ENCODE measurements at places on chromosomes 2 and 18. TPM values are rescaled to one million over a fixed set of nuclear protein-coding genes. Genes with fewer than 3 reads are reported as not detected.

- no peak for DNase-seq
Observed at GRCh38 chr2:67108231-67108630, 288.9 kb upstream of the ETAA1 start.

- DNase-seq = no peak
Observed at GRCh38 chr18:63183952-63184770, 135.4 kb downstream of the BCL2 start.

DNA sequence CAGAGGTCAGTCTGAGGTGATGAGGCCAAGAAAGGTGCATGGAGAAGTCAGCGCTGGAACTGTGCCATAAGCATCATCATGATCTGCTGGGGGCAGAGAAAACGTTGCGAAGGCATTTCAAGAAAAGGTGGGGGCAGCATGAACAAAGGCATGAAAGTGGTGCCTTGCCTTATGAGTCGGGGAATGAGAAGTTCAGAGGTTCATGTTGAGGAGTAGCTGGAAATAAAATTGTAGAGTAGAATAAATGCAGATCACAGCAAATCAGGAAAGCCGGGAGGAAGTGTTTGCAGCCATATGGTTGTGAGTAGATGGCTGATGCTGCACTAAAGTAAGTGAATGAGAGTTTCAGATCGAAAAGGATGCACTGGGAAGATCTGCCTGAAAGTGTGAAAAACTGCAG, 72.1 kb upstream of the ARL5A start:
- DNase-seq = no peak

GRCh38 chr2:127408004-127408806, 10.0 kb upstream of the PROC start:
- DNase-seq = peak; percentile 96

DNA sequence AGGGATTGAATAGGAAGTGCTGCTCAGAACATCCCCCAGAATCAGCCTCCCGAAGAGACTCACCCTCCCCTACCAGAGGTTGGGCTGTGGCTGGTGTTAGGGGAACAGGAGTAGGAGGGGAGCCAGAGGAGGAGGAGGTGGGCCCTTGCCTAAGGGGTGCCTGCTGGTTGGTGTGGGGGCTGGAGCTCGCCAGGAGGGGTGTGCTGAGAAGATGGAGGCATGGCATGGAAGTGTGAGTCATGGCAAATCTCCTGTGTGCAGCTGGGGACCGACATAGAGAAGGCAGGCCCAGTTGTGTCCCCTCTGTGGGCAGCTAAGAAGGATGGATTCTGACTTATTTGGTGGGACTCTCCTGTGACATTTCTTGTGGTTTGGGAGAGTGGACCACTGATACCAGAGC, 73.7 kb downstream of the DGKD start:
- DNase-seq = no peak

DNA sequence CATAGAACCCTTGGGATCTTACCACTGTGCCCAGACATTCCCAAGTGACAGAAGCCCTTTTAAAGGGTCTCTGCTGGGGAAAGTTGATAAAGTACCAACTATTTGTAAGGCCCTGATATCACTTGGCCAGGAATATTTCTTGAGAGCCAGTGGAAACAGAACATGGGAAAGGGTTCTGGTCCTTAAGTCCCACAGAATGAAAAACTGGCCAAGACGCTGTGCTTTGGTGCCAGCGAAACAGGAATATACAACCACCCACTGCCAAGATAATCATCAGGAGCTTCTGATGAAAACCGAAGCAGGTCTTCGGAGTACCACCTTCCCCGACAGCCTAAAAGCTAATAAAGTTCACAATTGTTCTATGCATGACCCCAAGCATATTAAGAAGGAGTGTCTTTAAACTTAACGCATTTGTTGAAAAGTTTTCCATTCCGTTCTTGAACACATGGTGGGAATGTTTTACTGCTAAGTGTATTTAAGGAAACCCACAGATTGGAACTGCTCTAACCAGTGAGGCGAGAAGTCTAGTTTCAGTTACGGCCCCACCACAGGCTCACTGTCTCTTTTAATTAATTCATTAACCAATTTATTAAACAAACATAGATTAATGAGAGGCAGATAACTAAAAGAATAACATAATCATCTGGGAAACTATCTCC, 152.6 kb downstream of the ANKRD44 start:
- no peak for DNase-seq

DNA sequence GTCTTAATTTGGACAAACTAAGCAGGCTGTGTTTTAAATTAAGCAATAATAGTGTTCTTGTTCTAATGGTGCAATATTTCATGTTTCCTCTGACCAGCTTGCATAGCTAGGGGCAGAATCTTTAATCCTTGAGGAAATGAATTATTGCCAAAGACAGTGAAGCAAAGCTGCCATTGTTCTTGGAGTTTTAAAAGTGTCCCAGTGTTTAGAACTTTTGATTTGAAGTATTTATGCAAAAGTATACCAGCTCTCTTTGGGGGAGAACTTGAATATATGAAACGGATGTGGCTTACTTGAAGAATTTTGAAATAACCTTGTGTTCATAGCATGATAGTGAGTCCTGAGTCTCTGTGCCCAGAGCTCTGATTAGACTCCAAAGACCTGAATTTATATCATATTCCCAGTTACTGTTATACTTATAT, 33.4 kb downstream of the ITGA6 start:
- peak; percentile 37 for DNase-seq

GRCh38 chr2:100066856-100067255, 75.5 kb downstream of the AFF3 start:
- no peak for DNase-seq

GRCh38 chr2:225272173-225272572, 127.3 kb upstream of the NYAP2 start:
- DNase-seq = no peak

DNA sequence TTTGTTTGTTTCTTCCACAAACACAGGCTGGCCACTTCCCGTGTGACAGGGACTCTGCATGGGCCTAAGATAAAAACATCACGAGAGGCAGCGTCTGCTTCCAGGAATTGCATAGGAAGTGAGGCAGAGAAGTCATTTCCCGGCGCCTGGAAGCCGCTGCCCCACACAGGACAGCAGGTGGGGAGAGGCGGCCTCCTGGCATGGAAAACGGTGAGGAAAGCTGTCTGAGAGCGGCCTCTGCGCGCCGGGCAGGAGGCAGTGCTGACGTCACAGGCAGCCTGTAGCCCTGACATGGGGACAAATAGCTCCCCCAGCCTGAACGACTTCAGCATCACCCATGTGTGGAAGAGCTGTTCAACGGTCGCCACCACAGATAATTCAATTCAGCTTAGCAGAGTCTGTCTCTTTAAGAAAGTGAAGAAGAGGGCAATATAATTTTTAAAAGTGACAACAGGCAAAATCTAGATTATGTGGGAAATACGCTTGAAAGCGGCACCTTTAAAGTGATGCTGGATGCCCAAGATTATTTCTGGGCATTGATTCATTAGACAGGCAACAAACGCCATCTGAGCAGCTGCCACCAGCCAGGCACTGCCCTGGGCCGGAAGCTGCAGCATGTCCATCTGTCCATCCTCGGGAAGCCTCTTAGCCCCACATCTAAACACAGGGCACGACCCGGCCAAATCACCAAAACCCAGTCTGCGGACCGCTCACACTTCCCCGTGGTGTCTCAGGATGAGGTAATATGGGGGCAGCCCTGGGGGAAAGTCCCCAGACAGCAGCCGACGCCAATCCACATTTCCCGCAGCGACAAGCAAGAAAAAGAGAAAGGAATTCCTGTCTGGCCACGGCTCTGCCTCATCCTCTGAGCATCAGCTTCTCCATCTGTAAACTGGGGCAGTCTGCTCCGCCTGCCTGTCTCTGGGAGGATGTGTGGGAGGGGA, 138.9 kb downstream of the PXDN start:
- DNase-seq = no peak

DNA sequence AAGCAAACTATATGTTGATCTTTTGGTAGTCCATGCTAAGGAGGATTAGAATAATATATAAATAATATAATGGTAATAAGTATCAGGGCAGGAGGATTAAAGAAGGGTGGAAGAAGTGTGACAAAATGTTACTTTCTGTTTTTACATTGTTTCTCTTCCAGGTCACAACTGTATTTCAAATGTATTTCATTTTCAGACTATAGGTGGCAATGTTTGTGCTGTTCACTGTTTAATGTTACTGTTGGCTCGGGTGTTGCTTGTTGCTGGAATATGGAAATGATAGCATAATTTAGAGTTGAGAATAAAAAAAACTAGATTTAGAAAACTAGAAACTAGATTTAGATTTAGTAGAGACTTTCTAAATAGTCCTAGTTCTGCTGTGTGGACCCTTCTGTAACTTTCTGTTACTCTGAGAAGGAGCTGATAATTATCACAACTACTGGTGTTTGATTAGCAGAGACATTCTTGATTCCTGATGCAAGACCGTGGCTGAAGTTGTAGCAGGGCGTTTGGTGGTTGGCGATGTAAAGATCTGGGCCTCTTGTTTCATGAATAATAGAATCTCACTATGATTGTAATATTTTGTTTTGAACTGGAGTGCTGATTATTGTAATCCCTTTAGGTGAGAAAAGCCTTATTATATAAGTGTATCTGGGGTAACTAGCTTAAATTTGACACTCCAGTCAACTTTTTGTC, 7.9 kb downstream of the NEDD4L start:
- peak; percentile 39 for DNase-seq

- DNase-seq = no peak
Observed at GRCh38 chr18:79932907-79933306, 18.5 kb downstream of the SLC66A2 start.

- DNase-seq = no peak
Observed at GRCh38 chr18:5455674-5456073, 88.1 kb downstream of the EPB41L3 start.

- no peak for DNase-seq
Observed at GRCh38 chr2:74188018-74188601, 9.4 kb upstream of the MOB1A start.

- DNase-seq = no peak
Observed at GRCh38 chr2:124426122-124426521, 401.0 kb downstream of the CNTNAP5 start.

DNA sequence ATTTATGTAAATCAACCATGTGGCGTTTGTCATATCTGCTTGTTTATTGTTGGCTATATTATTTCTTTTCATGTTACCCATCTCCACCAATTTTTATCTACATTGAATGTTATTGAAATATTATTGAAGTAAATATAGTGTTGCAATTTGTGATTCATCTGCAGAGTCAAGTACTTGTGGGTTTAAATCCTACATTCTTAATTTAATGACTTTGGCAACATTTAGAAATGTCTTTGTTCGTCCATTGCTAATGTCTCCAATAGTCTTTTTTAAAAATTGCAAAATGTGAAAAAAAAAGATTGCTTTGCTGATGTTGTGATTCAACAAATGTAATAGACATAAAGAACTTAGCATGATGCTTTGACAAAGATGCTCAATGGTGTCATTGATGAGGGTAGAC, 1572.8 kb upstream of the PIK3C3 start:
- DNase-seq = no peak

- no peak for DNase-seq
Observed at GRCh38 chr2:34001557-34001956, 402.5 kb upstream of the FAM98A start.

- no peak for DNase-seq
Observed at GRCh38 chr2:30792521-30792920, 14.7 kb downstream of the CAPN13 start.

GRCh38 chr2:238854246-238854645, 6.4 kb downstream of the TWIST2 start:
- DNase-seq = no peak

DNA sequence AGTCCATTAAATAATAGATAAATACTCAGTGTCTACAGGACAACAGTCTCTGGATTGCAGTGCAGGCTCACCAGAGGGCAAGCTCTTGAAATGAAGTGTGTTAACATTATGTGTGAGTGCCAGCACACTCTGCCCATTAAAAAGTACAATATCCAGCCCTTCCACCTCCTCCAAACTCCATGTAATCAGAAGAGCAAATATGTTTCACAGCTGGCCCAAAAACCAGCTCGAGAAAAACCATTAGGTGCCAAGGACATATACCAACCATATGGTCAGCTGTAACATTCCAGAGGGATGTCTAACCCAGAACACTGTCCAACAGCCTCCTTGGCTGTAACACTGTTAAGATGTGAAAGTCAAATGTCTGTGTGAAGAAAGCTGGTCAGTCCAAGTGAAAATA, 112.2 kb downstream of the ZNF385B start:
- DNase-seq = no peak

DNA sequence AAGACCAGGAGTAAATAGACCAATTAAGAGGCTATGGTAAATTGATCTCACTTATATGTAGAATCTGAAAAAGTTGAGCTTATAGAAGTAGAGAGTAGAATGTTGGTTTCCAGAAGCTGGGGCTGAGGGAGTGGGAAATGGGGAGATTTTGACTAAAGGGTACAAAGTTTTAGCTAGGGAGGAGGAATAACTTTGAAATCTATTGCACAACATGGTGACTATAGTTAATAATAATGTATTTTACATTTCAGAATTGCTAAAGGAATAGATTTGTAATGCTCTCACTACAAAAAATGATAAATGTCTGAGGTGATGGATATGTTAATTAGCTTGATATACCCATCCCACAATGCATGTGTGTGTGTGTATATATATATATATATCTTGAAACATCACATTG, 82.1 kb downstream of the UBR3 start:
- DNase-seq = no peak

DNMT3A gene
- total RNA-seq = 123 TPM

SLC4A3 gene
- 1.5 TPM for total RNA-seq

DNAH7 gene
- 0.95 TPM for total RNA-seq

CELF4 gene
- not detected for total RNA-seq

MTERF4 gene
- total RNA-seq = 39.8 TPM

SAG gene
- total RNA-seq = 1.3 TPM

IL36G gene
- total RNA-seq = not detected

PLCD4 gene
- total RNA-seq = 0.24 TPM

ESPNL gene
- 0.72 TPM for total RNA-seq

PARD3B gene
- total RNA-seq = 7.7 TPM

SLC66A3 gene
- total RNA-seq = 4.2 TPM

FAM124B gene
- not detected for total RNA-seq

ERFE gene
- 8.6 TPM for total RNA-seq
